ENCODE measurements at places on chromosomes 3 and 15.

DNA sequence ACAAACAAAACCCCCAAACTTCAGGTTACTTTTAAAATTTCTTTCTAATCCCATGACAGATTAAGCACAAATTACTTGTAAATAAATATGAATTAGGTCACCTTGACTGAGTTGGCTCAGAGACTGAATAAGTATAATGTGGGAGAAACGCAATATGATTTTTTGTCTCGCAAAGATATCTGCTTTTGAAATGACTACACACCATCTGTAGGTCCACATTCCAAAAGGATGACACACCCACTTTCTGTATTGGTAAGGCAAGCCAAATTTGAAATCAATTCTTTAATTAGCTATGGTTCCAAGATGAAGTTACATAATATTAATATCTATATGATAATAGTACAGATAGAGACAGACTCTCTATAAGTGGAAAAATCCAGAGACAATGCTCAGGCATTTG, 66.9 kb upstream of the CSPG5 start:
- H3K27ac ChIP-seq, result no peak overlapping the region
- no peak overlapping the region for H3K4me3 ChIP-seq

GRCh38 chr15:53404930-53405493, 354.5 kb downstream of the WDR72 start:
- no peak for DNase-seq
- H3K36me3 ChIP-seq, result no peaks in the 10 kb centered on the region
- no peaks in the 10 kb centered on the region for H3K4me1 ChIP-seq
- H3K27ac ChIP-seq, result no peak overlapping the region
- H3K4me3 ChIP-seq, result no peak overlapping the region

DNA sequence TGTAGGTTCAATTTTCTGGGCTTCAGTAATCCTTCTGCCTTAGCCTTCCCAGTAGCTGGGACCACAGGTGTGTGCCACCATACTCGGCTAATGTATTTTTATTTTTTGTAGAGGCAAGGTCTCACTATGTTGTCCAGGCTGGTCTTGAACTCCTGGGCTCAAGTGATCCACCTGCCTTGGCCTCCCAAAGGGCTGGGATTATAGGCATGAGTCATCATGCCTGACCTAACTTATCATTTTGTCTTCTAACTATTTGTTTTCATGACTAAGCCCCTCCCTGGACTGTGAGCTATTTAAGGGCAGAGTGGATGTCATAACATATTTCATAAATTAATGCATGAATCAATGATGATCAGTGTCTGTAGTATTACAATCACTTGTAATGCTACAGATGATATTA, 56.1 kb upstream of the PIAS1 start:
- H3K4me1 ChIP-seq, result no peaks in the 10 kb centered on the region
- no peaks in the 10 kb centered on the region for H3K36me3 ChIP-seq
- no peak for DNase-seq
- no peak overlapping the region for H3K4me3 ChIP-seq
- no peaks in the 10 kb centered on the region for H3K27me3 ChIP-seq

GRCh38 chr3:13836658-13837587, 42.9 kb downstream of the WNT7A start:
- H3K36me3 ChIP-seq, result no peaks in the 10 kb centered on the region
- no peak for DNase-seq
- H3K27me3 ChIP-seq, result peaks cover 24% of the 10 kb centered on the region
- H3K4me1 ChIP-seq, result no peaks in the 10 kb centered on the region
- H3K4me3 ChIP-seq, result no peak overlapping the region
- H3K27ac ChIP-seq, result no peak overlapping the region

DNA sequence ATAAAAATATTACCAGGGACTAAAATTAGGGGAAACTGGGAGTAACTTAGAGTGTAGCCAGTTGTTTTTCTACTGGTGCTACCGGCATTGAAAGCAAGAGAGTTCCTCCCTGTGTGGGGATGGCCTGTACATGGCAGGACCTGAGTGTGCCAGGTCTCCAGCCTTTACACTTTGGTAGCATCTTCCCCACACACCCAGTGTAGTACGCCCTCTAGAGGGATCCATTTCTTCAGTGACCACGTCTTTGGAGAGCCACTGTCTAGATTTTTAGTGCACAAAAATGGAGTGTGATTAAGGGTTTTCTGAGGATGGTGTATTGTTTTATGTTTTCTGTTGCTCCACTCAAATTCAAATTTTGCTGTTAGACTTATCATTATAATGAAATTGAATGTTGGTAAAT, 507.0 kb upstream of the TPRG1 start:
- H3K36me3 ChIP-seq, result peaks cover 19% of the 10 kb centered on the region
- no peaks in the 10 kb centered on the region for H3K27me3 ChIP-seq
- no peak overlapping the region for H3K4me3 ChIP-seq
- peaks cover 6% of the 10 kb centered on the region for H3K4me1 ChIP-seq

DNA sequence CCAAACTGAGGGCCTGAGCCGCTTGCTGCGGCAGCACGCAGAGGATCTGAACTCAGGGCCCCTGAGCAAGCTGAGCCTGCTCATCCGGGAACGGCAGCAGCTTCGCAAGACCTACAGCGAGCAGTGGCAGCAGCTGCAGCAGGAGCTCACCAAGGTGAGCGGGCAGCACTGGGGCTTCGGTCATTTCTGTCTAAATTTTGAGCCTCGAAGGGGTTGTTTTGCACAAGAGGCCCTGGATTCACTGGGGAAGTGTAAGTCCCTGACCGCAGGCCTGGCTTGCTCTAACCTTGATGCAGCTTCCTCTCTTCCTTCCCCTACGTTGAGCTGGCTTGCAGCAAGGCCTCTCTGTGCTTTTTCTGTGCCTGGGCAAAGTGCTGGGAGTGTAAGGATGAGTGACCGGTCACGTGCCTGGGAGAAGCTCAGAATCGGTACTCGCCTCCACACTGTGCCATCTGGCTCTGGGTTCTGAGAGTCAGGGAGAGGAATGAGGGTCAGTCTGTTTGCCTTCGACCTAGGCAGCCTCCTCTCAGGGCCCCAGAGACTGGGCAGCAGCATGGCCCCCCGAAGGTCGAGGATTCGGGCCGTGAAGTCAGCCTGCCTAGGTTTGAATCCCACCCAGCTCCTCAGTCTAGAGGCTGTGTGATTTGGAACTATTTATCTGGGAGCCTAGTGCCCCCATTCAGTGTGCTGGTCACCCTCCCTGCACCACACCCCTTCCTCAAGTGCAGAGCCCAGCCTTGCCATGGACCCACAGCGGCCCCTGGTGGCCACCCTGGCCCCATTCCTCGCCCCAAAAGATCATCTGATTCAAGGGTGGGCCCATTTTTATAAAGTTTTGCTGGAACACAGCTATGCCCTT, 1.4 kb downstream of the FES start:
- H3K36me3 ChIP-seq, result peaks cover 17% of the 10 kb centered on the region
- H3K27ac ChIP-seq, result peak overlapping the region; percentile 79
- peaks cover 13% of the 10 kb centered on the region for H3K4me1 ChIP-seq
- H3K27me3 ChIP-seq, result no peaks in the 10 kb centered on the region
- DNase-seq, result peak; percentile 66

- H3K4me1 ChIP-seq, result peaks cover 9% of the 10 kb centered on the region
- H3K4me3 ChIP-seq, result no peak overlapping the region
- no peak for DNase-seq
- no peaks in the 10 kb centered on the region for H3K27me3 ChIP-seq
- H3K27ac ChIP-seq, result no peak overlapping the region
- H3K36me3 ChIP-seq, result no peaks in the 10 kb centered on the region
These were observed 16.8 kb upstream of the COLQ start for GRCh38 chr3:15538345-15538744.

DNA sequence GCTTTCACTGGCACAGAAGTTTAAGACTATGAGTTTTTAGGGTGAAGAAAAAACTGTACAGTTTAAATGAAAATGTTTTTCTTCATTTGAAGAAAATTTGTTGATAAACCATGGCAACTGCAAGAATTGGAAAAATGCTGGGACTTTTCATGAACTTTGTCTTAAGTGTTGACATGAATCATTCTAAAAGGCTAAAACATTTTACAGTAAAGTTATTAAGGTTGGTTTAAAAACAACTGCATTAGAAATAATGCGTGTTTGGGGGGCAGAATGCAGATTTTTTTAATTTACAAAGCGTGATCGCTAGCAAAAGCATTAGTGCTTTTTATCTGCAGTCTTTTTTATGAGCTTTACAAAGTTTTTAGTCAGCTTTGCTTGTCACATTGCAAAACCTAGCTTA, 601.9 kb upstream of the TGFBR2 start:
- H3K36me3 ChIP-seq, result no peaks in the 10 kb centered on the region
- H3K4me3 ChIP-seq, result no peak overlapping the region
- H3K4me1 ChIP-seq, result peaks cover 4% of the 10 kb centered on the region

- no peaks in the 10 kb centered on the region for H3K36me3 ChIP-seq
- no peaks in the 10 kb centered on the region for H3K4me1 ChIP-seq
- H3K27me3 ChIP-seq, result peaks cover 11% of the 10 kb centered on the region
- DNase-seq, result no peak
- H3K27ac ChIP-seq, result no peak overlapping the region
- H3K4me3 ChIP-seq, result no peak overlapping the region
These were observed 123.1 kb upstream of the UMPS start for GRCh38 chr3:124607163-124607562.

GRCh38 chr3:46070595-46071093, 43.4 kb upstream of the XCR1 start:
- no peaks in the 10 kb centered on the region for H3K36me3 ChIP-seq
- peaks cover 4% of the 10 kb centered on the region for H3K27me3 ChIP-seq
- H3K4me1 ChIP-seq, result peaks cover 16% of the 10 kb centered on the region
- H3K4me3 ChIP-seq, result no peak overlapping the region
- no peak overlapping the region for H3K27ac ChIP-seq

- peaks cover 3% of the 10 kb centered on the region for H3K4me1 ChIP-seq
- peaks cover 27% of the 10 kb centered on the region for H3K36me3 ChIP-seq
- no peaks in the 10 kb centered on the region for H3K27me3 ChIP-seq
- no peak for DNase-seq
These were observed 75.2 kb downstream of the EEFSEC start for GRCh38 chr3:128228366-128228910.

GRCh38 chr3:77685713-77686112, 645.8 kb downstream of the ROBO2 start:
- DNase-seq, result no peak
- no peak overlapping the region for H3K27ac ChIP-seq
- H3K4me1 ChIP-seq, result no peaks in the 10 kb centered on the region
- H3K36me3 ChIP-seq, result no peaks in the 10 kb centered on the region
- H3K27me3 ChIP-seq, result no peaks in the 10 kb centered on the region

GRCh38 chr3:112121577-112122547, 11.2 kb downstream of the GCSAM start:
- H3K4me3 ChIP-seq, result no peak overlapping the region
- peak overlapping the region; percentile 82 for H3K27ac ChIP-seq
- H3K27me3 ChIP-seq, result no peaks in the 10 kb centered on the region
- DNase-seq, result no peak
- H3K36me3 ChIP-seq, result peaks cover 35% of the 10 kb centered on the region

GRCh38 chr3:45965653-45966052, 22.4 kb downstream of the CXCR6 start:
- no peak for DNase-seq
- H3K36me3 ChIP-seq, result peaks cover 63% of the 10 kb centered on the region
- H3K27ac ChIP-seq, result no peak overlapping the region
- H3K27me3 ChIP-seq, result no peaks in the 10 kb centered on the region
- peaks cover 23% of the 10 kb centered on the region for H3K4me1 ChIP-seq

DNA sequence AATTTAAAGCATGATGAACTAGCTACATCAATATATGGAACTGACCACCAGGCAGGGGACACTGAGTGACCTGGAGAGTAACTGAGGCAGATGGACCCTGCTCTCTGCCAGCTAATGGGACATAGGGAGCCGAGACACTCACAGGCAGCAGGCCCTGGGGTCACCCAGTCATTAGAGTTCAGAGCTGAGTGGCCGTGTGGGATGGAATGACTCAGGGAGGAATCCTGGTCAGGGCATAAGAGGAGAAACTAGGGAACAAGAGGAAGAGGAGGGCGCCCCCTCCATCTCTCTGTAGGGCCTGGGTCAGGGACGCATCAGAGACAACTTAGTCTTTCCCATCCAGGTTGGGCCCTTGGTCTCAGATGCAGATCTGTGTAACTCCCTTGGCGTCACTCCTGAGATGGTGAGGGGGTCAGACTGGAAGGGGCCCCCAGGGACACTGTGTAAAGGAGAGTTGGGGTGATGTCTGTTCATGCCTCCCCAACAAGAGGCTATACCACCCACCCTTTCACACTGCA, 39.8 kb downstream of the CCDC12 start:
- peaks cover 62% of the 10 kb centered on the region for H3K4me1 ChIP-seq
- no peak overlapping the region for H3K4me3 ChIP-seq
- no peaks in the 10 kb centered on the region for H3K27me3 ChIP-seq
- H3K27ac ChIP-seq, result peak overlapping the region; percentile 43
- H3K36me3 ChIP-seq, result peaks cover 77% of the 10 kb centered on the region
- DNase-seq, result no peak

GRCh38 chr3:189790658-189791057, 159.5 kb downstream of the TP63 start:
- no peak overlapping the region for H3K27ac ChIP-seq
- DNase-seq, result no peak
- no peak overlapping the region for H3K4me3 ChIP-seq

DNA sequence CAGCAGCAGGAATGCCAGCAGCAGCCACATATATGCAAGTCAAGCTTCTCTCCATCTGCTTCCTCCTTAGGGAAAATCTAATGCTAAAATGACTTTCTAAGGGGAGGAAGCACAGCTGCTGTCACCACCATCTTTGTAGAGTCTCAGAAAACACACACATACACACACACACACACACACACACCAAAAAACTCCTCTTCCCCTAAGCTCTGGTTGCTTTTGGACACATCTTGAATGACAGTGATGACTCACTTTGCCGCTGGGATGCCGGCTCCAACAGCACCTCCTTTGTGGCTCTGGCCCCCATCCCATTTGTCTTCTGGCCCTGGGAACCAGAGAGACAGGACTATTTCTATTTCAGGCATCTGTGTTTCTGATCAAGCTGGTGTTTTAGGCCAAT, 124.8 kb upstream of the GOLIM4 start:
- H3K27me3 ChIP-seq, result no peaks in the 10 kb centered on the region
- H3K4me3 ChIP-seq, result no peak overlapping the region
- H3K27ac ChIP-seq, result no peak overlapping the region
- H3K4me1 ChIP-seq, result no peaks in the 10 kb centered on the region

- no peak overlapping the region for H3K4me3 ChIP-seq
- H3K27me3 ChIP-seq, result peaks cover 5% of the 10 kb centered on the region
- no peaks in the 10 kb centered on the region for H3K4me1 ChIP-seq
- DNase-seq, result no peak
- no peaks in the 10 kb centered on the region for H3K36me3 ChIP-seq
These were observed 10.9 kb downstream of the RARB start for GRCh38 chr3:25438791-25439555.

DNA sequence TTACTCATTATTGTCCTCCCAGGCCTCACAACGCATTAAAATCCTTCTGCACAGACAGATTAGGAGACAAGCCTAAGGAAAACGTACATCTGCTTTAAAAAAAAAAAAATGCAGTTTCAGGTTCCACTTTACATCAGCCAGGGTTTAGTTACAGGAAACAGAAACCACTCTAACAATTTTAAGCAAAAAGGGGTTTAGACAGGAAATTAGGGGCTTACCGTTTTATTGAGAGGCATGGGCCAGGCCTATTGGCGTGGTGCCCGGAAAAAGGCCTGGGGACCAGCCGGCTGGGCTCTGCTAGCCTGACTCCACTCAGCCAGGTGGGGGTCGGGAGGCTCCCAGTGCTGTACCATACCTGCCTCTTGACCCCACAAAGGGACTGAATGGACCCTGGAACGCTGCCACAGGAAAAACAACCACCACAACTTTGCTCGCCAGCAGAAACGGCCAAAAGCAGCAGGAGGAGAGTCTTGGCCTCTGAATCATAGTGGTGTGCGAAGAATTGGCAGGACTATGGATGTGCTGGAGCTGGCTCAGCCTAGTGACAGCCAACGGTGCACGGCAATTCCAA, 124.3 kb downstream of the CHSY1 start:
- peak; percentile 44 for DNase-seq
- peak overlapping the region; percentile 72 for H3K4me3 ChIP-seq
- H3K4me1 ChIP-seq, result peaks cover 60% of the 10 kb centered on the region
- H3K36me3 ChIP-seq, result peaks cover 22% of the 10 kb centered on the region

- peak overlapping the region; percentile 70 for H3K27ac ChIP-seq
- no peaks in the 10 kb centered on the region for H3K27me3 ChIP-seq
- peak; percentile 5 for DNase-seq
- no peaks in the 10 kb centered on the region for H3K36me3 ChIP-seq
These were observed 80.6 kb upstream of the BHLHE40 start for GRCh38 chr3:4898454-4899313.

Data from stimulated activated naive B cell treated with anti-CD40 and anti-IgM and Interleukin-4, amounts not matched to agents 10 μg/mL and 1 μg/mL and 100 μg/mL, for 72 hours (primary cell).